ENCODE measurements at places on chromosomes 2 and 18. TPM values are rescaled to one million over a fixed set of nuclear protein-coding genes. Genes with fewer than 3 reads are reported as not detected.

DNA sequence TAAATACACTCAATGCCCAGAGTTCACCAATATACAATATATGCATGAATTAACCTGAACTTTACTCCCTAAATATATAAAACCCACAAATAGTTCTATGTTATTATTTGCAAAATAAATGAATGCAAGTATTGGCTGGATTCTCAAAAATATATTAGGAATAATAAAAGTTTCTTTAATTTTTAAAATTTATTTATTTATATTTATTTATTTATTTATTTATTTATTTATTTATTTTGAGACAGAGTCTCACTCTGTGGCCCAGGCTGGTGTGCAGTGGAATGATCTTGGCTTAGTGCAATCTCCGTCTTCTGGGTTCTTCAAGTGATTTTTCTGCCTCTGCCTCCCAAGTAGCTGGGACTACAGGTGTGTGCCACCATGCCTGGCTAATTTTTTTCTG is 88.7 kb upstream of the TMEFF2 start:
- H3K4me1 ChIP-seq, result peaks cover 6% of the 10 kb centered on the region
- no peak overlapping the region for H3K27ac ChIP-seq
- no peak overlapping the region for H3K4me3 ChIP-seq
- H3K36me3 ChIP-seq, result no peaks in the 10 kb centered on the region
- no peaks in the 10 kb centered on the region for H3K27me3 ChIP-seq

TPGS2 gene
- total RNA-seq, result 127 TPM

ACMSD gene
- total RNA-seq, result not detected

DNA sequence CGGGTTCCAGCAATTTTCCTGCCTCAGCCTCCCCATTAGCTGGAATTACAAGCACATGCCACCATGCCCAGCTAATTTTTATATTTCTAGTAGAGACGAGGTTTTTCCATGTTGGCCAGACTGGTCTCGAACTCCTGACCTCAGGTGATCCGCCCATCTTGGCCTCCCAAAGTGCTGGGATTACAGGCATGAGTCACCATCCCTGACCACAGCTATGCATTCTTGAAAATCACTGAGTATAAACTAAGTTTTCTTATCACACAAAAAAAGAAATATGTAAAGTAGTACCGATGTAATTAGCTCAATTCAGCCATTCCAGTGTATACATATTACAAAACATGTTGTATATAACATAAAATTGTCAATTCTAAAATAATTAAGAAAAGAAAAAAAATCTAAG is 232.7 kb downstream of the MBD2 start:
- H3K4me1 ChIP-seq, result no peaks in the 10 kb centered on the region
- H3K4me3 ChIP-seq, result no peak overlapping the region
- no peak for DNase-seq
- no peaks in the 10 kb centered on the region for H3K36me3 ChIP-seq
- H3K27me3 ChIP-seq, result no peaks in the 10 kb centered on the region
- H3K27ac ChIP-seq, result no peak overlapping the region

GRCh38 chr2:45930396-45930792 is 278.9 kb downstream of the PRKCE start:
- peaks cover 6% of the 10 kb centered on the region for H3K27me3 ChIP-seq
- no peak for DNase-seq
- H3K36me3 ChIP-seq, result no peaks in the 10 kb centered on the region
- no peaks in the 10 kb centered on the region for H3K4me1 ChIP-seq
- H3K27ac ChIP-seq, result no peak overlapping the region

GRCh38 chr2:186637497-186637800 is 47.6 kb downstream of the ITGAV start:
- H3K36me3 ChIP-seq, result peaks cover 6% of the 10 kb centered on the region
- H3K27me3 ChIP-seq, result no peaks in the 10 kb centered on the region
- H3K4me3 ChIP-seq, result no peak overlapping the region
- H3K4me1 ChIP-seq, result peaks cover 2% of the 10 kb centered on the region

PLB1 gene
- 0.78 TPM for total RNA-seq

GRCh38 chr2:39571111-39571731 is 94.5 kb upstream of the TMEM178A start:
- no peak overlapping the region for H3K27ac ChIP-seq
- no peak for DNase-seq
- no peak overlapping the region for H3K4me3 ChIP-seq
- H3K4me1 ChIP-seq, result peaks cover 7% of the 10 kb centered on the region

DNA sequence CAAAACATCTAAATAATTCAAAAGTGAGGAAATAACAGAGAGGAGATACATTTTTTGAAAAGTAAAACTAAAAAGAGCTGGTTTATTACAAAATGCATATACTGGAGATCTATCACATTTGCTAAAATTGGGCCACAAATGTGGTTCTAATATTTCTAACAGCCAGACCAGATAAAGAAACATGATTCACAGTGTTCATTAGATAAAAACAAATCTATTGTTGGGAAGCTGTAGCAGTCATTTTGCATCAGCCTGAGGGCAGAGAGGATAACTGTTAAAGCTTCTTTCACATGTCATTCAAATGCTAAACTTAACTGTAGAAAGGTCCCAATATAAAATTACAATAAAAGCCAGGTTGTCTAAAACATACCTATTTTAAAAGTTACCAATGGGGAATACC is 148.3 kb downstream of the GULP1 start:
- H3K4me3 ChIP-seq, result no peak overlapping the region
- no peak for DNase-seq
- H3K36me3 ChIP-seq, result no peaks in the 10 kb centered on the region
- no peak overlapping the region for H3K27ac ChIP-seq

- no peak overlapping the region for H3K4me3 ChIP-seq
- H3K36me3 ChIP-seq, result no peaks in the 10 kb centered on the region
- no peak overlapping the region for H3K27ac ChIP-seq
These were observed 3.4 kb downstream of the PLB1 start for GRCh38 chr2:28499282-28499681.

DNA sequence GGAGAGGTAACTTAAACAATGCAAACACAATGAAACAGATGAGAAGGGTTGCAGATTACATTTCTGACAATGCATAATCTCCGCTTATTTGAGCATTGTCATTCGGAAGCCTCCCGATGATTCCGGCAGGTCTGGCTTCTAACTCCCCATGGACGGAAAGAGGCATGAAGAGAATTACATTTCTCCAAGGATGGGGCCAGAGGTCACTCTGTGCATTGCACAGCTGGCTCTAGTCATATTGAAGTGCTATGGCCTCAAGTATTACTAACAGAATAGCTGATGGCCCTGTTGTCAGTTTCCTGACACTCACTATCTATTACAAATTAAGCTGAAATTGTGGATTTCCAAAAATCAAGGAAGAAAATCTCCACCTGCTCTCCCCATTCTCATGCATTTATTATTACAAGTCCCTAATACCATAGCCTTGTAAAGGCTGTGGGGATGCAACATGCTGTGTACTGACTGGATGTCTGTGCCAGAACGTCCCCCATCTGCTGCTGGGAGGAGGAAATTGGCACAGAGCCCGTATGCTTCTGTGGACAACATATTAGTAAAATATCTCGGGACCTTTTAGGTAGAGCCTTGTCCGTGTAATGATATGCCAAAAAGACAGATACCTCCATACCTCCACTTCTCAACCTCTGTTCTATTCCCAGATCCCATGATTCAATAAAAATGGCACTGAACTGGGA is 168.1 kb downstream of the SETBP1 start:
- no peaks in the 10 kb centered on the region for H3K27me3 ChIP-seq
- H3K36me3 ChIP-seq, result peaks cover 2% of the 10 kb centered on the region
- H3K4me3 ChIP-seq, result no peak overlapping the region
- no peaks in the 10 kb centered on the region for H3K4me1 ChIP-seq
- DNase-seq, result no peak

Data from progenitor cell of endocrine pancreas (in vitro differentiated cells).